Smooth muscle cell of the umbilical artery (primary cell): ENCODE measurements at places on chromosomes 1 and 21. TPM values are rescaled to one million over a fixed set of nuclear protein-coding genes. Genes with fewer than 3 reads are reported as not detected.

The CEP350 gene
- 58.7 and 61.5 TPM in 2 replicates for total RNA-seq

The B3GALT2 gene
- total RNA-seq: 0.37 and 0.89 TPM in 2 replicates

The BLACAT1 gene
- total RNA-seq: not detected in 2 replicates

The CNKSR1 gene
- total RNA-seq: 0.30 and 0.74 TPM in 2 replicates

The PPM1J gene
- total RNA-seq: 0.59 and 1.6 TPM in 2 replicates

The KRTAP13-2 gene
- not detected in 2 replicates for total RNA-seq

The PRDM16 gene
- total RNA-seq: 0.30 and 1.5 TPM in 2 replicates

The GABPA gene
- 28.2 and 29.0 TPM in 2 replicates for total RNA-seq

The TFF2 gene
- total RNA-seq: not detected in 2 replicates

The GIPC2 gene
- total RNA-seq: 0.30 and 1.2 TPM in 2 replicates

The PSMA5 gene
- 53.2 and 54.2 TPM in 2 replicates for total RNA-seq

The ANKRD65 gene
- total RNA-seq: 0.18 and 0.30 TPM in 2 replicates

The GJC2 gene
- total RNA-seq: 2.1 and 3.8 TPM in 2 replicates

The CFHR4 gene
- total RNA-seq: not detected in 2 replicates

The RNF187 gene
- total RNA-seq: 112 and 118 TPM in 2 replicates

The CSF3R gene
- total RNA-seq: 0.30 TPM in 1 of 2 replicates, not detected in the other

The HTR6 gene
- not detected in 2 replicates for total RNA-seq

The AADACL4 gene
- not detected in 2 replicates for total RNA-seq

The ZNF683 gene
- total RNA-seq: not detected in 2 replicates

The NBL1 gene
- total RNA-seq: 57.9 and 99.5 TPM in 2 replicates

The OR14K1 gene
- not detected in 2 replicates for total RNA-seq

The MAGOH gene
- total RNA-seq: 25.5 and 28.1 TPM in 2 replicates

The CACNA1S gene
- not detected in 2 replicates for total RNA-seq

The LHX8 gene
- not detected in 2 replicates for total RNA-seq

The AIRE gene
- under 0.01 and 0.05 TPM in 2 replicates for total RNA-seq

The PTPRC gene
- under 0.01 TPM in 1 of 2 replicates, not detected in the other for total RNA-seq

The PAPPA2 gene
- total RNA-seq: 13.6 and 15.4 TPM in 2 replicates

The ADGRL4 gene
- 13.7 and 92.6 TPM in 2 replicates for total RNA-seq
